ENCODE measurements at places on chromosomes 5 and 9. TPM values are rescaled to one million over a fixed set of nuclear protein-coding genes. Genes with fewer than 3 reads are reported as not detected.
A peak's percentile ranks its signal among the peaks of the same experiment; 100 is the strongest.

DNA sequence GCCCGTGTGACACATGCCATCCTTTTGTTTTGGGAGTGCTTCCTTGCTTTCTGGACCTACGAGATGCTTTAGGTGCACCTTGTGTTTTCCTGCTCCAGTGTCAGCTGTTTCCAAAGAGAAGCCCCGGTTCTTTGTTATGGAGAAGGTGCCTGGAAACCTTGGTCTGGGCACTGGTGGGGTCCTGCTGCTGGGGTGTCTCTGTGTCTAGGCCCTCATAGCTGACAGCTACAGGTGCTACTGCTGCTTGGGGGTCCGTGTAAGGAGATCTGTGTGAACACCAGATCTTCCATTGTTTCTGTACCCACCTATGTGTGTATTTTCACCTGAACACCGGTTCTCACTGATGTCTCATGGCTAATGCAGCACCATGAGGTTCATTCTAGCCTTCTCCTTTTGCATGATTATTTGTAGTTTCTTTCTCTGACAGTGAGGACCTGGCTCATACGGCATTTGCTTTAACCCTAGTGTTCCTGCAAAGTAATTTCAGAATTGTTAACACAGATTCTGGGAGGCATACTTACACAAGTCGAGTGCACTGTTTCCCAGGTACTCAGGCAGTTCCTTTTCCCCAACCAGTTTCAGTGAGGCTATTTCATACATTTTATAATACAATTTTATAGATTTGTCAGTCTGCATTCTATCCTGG is 13.2 kb upstream of the FAM120AOS start:
- no peak for DNase-seq

The ZDHHC21 gene
- total RNA-seq: 4.2 TPM

The SLC35D2 gene
- total RNA-seq: 9.4 TPM

The PCDHB14 gene
- 4.3 TPM for total RNA-seq

DNA sequence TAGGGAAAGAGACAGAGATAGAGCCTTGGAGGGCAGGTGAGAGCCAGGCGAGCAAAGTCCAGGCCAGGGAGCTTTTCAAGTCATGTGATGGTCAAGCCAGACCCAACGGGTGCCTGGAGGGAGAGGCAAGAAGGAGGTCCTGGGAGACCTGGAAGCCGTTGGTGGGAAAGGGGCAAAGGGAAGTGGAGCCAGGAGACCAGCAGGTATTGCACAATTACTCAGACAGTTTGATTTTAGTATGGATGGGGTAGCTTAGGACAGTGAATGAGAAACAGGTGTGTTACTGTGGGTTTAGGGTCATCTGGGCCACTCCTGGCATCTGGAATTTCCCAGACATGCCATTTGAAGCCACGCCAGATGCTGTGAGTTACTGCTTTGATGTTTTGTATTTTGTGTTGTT is 5.1 kb downstream of the SECISBP2 start:
- peak; percentile 10 for DNase-seq

GRCh38 chr9:125495172-125496119 is 211.6 kb downstream of the MAPKAP1 start:
- no peak for DNase-seq

The ANKRD31 gene
- not detected for total RNA-seq

GRCh38 chr5:105977163-105977562 is 1693.6 kb downstream of the EFNA5 start:
- no peak for DNase-seq

DNA sequence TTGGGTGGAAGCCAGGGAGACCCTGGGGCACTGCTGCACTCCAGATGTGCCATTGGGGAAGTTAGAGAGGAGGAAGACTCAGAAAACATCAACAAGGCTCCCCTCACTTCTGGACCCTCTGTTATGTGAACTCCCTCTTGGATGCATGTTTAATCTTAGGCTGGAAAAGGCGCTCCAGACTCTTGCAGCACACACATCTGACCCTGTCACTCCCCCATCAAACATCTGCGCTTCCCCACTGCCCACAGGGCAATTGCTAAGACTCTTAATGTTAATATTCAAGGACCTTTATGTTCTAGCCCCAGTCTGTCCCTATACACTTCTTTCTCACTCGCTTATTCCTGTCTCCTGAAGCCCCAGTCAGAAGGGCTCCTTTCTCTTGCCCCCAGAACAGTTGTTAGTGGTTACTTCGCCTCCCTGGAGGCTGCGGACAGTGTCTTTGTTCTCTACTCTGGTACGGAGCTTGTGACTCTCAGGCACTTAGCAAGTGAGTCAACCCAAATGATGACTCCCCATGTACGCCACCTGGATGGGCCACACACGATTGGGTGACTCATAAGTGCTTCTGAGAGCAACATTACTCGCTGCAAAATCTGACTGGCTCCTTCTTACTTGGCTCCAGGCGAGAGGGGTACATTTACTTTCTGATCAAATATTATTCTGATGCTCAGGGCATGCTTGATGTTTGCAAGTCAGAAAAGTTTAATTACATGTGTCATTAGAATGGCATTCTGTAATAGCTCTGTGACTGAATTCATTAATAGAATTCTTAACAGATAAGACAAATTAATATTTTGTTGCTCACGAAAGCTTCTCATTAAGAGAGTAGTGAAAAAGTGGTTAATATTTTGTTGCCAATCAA is 193.6 kb downstream of the HSPA4 start:
- DNase-seq: peak; percentile 99

- DNase-seq: peak; percentile 95
Measured at GRCh38 chr5:54743997-54744788, 226.6 kb downstream of the SNX18 start.

GRCh38 chr5:169154679-169155078 is 146.3 kb downstream of the SLIT3 start:
- no peak for DNase-seq
